ENCODE measurements at places on chromosomes 7 and 10. TPM values are rescaled to one million over a fixed set of nuclear protein-coding genes. Genes with fewer than 3 reads are reported as not detected.

The RBM20 gene
- 0.36 TPM for total RNA-seq

The ANKRD61 gene
- not detected for total RNA-seq

The NMT2 gene
- total RNA-seq: 28.1 TPM

The STEAP1 gene
- total RNA-seq: 33.6 TPM

The ERVW-1 gene
- total RNA-seq: 0.51 TPM

The CALHM3 gene
- 0.18 TPM for total RNA-seq

The PSD gene
- total RNA-seq: 2.8 TPM

The TMEM270 gene
- not detected for total RNA-seq

The GIMAP4 gene
- total RNA-seq: not detected

The SLC13A1 gene
- not detected for total RNA-seq

DNA sequence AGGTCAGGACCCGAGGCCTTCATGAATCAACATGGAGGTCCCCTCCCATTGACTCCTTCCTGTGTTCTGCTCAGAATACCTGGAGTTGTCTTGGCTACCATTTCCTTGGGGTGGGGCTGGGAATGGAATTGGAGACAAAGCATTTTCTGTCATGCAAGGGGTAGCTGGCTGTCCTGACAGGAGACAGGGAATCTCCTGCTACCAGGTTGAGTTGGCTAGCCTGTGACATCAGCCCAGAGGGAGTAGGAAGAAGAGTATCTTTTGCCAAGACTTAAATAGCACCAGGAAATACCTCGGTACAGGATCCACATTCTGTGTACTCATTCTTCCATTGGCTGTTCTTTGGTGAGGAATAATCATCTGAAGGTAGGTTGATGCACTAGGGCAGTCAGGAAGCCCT, 4.9 kb downstream of the ZDHHC16 start:
- DNase-seq: no peak

DNA sequence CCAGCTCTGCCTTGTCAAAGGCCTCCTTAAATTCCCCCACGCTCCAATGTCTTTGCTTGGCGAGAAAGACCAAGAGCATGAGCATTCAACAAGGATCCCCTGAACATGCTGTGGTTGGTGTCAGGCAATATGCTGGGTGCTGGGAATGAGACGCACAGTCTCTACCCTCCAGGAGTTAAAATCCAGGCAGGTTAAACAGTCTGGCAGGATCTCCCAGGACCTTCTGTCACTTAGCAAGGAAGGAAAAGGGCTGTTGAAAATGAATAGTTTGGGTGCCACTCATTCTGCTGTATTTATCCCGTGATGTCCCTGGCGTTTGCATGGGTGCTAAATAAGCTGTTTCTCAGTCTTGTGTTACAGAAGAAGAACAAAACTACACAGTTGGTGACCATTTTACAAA, 21.9 kb upstream of the ITGA8 start:
- no peak for DNase-seq

DNA sequence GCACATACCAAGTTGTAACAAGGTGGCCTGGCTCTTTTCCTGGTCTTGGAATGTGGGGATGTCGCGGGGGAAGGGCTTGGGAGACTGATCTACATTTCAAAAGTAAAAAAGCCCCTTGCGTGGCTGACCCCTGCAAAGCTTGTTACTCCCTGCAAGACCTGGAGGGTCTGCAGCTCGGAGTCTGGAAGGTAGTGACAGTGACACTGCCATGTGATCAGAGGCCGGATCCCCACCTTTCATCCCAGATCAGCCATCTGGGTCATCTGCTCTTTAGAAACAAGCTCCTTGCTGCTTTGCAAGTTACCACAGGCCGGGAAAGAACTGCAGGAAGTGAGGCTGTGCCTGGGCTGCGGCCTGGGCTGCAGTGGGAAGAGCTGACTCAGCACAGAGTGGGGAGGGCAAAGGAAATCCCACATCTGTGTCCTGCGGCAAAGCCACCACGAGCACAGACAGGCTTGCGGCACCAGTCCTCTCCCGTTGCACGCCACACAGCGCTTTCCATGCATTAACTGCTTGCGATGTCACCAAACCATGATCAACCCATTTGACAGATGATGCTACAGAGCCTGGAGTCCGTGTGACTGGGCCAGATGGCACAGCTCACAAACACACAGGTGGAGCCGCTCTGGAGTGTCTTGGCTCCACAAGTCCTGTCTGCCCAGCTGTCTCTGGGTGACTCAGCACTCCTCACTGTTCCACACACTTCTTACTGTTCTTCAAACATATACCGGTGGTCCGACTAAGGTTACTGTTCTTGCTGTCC, 97.7 kb downstream of the SH3PXD2A start:
- no peak for DNase-seq

DNA sequence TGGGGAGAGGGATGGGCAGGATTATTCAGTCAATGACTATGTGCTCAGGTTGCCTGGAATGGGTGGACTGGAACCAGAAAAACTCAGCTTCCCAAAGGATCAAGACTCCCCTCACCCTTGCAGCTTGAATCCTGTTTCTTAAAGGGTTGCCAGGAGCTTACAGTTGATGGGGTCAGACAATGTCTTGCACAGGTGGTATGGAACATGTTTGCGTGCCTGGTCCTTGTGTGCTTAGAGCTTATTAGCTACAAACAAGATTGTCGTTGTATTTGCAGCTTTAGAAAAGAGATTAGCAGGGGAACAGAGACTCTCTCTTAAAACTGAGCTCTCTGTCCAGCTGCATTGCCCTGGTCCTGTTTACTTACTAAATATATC, 56.9 kb downstream of the PRR15 start:
- DNase-seq: no peak

- peak; percentile 37 for DNase-seq
These were observed 642.2 kb downstream of the SH2D4B start for GRCh38 chr10:81179805-81180452.

GRCh38 chr10:89389254-89389653, 3.2 kb upstream of the IFIT1 start:
- no peak for DNase-seq

DNA sequence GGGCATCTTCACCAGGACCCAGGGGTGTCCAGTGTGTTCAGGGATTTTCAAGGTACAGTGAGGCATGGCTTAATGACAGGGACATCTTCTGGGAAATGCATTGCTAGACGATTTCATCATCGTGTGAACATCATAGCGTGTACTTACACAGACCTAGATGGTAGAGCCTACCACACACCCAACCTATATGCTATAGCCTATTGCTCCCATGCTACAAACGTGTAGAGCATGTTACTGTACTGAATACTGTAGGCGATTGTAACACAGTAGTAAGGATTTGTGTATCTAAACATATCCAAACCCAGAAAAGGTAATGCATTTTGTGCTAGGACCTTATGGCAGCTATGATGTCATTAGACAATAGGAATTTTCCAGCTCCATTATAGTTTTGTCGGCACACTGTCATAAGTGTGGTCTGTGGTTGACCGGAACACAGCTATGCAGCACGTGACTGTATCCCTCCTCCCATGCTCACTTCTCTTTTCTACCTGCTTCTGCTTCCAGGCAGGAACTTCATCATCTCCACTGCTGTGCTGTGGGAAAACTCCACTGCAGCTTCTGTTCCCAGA, 416.2 kb upstream of the NFE2L3 start:
- no peak for DNase-seq

DNA sequence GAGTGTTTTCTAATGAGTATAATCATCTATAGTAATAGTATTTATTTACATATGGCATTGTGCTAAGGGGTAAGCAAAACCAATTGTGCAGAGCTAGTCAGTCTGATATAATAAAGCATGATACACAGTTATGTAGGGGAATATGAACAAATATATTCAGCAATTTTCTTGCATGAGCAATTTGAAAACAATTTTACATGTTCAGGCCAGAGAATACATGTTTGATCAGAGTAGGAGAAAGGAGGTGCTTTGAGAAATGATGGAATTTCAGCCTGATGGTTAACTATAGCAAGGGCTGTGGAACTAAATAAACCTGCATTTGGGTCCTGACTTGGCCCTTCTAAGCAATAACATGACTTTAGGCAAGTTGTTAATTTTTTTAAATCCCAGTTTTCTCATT, 214.5 kb downstream of the TWIST1 start:
- no peak for DNase-seq

GRCh38 chr7:47758546-47758945, 176.6 kb upstream of the TNS3 start:
- no peak for DNase-seq

- DNase-seq: no peak
These were observed 573.5 kb downstream of the KIF20B start for GRCh38 chr10:90274721-90275468.

GRCh38 chr7:123433665-123434064, 100.7 kb downstream of the IQUB start:
- no peak for DNase-seq

DNA sequence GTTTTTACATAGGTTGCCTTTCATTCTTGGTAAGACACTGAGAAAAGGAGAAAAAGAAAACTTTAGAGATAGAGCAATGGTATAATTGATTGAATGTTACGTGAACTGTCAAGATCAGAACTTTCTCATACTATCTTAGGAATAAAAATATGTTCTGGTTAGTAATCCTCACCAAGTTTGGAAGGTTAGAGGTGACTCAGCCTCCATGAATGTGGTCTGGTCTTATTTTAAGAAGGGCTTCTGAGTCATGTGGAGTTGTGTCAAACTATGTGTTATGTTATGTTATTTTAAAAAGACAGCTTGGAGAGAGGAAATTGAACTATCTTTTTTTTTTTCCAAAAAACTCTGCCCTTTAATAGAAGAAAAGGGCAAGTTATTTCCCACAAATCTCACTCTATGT, 458.6 kb upstream of the KLF6 start:
- no peak for DNase-seq

- no peak for DNase-seq
These were observed 327.2 kb upstream of the AKR1E2 start for GRCh38 chr10:4498711-4499251.

DNA sequence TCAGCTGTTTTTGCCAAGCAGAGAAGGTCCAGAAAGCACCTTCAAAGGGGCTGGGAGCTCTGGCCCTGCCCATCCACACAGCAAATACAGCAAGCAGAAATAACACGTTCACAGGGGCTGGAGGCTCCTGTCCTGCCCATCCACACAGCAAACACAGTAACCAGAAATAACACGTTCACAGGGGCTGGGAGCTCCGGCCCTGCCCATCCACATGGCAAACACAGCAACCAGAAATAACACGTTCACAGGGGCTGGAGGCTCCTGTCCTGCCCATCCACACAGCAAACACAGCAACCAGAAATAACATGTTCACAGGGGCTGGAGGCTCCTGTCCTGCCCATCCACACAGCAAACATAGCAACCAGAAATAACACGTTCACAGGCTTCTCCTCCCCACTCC, 558.1 kb downstream of the PTPRN2 start:
- no peak for DNase-seq
